NCI-H187 treated with DMSO at 0.1 percent for 48 hours (cell line): ENCODE measurements at places on chromosomes 4 and X.
A peak's percentile ranks its signal among the peaks of the same experiment; 100 is the strongest.

- DNase-seq = no peak
Measured at GRCh38 chr4:47312170-47312569, 151.3 kb downstream of the COMMD8 start.

DNA sequence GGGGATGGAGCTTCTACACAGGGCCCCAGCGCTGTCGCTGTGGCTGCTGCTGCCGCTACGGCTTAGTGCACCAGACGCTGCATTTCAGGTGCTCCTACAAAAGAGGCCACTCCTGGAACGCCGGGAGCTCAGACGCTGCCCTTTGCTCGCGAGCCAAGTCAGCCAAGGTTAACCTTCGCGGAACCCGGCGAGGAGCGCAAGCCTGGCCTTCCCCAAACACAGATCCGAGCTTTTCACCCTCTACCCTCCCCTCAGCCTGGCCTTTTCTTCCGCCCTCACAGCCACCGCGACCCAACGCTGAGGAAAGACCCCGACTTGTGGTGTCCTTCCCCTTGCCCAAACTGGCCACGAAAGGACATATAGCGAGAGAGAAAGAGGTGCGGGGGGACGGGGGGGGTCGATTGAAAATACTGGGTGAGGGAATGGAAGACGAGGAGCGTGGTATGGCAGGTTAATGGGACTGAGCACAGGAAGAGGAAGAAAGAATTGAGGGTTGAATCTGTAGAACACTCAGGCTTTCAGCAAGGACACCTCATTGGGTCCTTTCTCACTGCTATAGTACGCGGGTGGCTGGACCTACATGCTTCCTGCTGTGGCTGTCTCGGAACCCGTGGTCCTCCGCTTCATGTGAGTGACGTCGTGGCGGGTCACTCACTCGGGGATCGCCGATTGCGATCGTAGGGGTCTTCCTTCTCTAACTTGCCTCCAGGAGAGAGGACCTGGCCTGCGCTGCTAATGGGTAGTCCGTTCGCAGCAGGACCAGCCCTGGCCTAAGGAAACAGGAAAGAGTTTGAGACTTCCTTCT lies at the start of the genes AIMP1 and TBCK:
Gene AIMP1, plus strand, starts transcription at position 583 of the 805 bp plus-strand sequence. CDS start 8,460 bp downstream, outside the sequence.
Gene TBCK, minus strand, starts transcription at position 242 of the 805 bp plus-strand sequence. CDS start 7,249 bp downstream, outside the sequence.
- DNase-seq = peak; percentile 37

- no peak for DNase-seq
Measured at GRCh38 chr4:100100985-100101384, 89.3 kb downstream of the DDIT4L start.

DNA sequence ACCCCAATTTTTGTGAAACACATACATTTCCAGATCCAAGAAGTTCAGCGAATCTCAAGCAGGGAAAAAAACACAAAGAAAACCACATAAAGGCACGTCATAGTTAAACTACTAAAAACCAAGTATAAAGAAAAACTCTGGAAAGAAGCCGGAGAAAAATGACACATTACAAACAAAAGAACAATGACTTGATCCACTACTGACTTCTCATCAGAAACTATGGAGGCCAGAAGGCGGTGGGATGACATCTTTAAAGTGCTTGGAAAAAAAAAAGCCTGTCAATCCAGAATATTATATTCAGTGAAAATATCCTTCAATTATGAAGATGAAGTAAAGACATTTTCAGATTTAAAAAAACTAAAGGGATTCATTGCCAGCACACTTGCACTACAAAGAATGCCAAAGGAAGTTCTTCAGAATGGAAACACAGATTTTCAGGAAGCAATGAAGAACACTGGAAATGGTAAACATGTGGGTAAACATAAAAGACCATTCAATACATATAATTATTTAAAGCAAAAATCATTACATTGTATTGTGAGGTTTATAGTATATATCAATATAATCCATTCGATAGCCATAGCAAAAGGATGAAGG lies 32.6 kb upstream of the PPP2R2C start:
- no peak for DNase-seq

DNA sequence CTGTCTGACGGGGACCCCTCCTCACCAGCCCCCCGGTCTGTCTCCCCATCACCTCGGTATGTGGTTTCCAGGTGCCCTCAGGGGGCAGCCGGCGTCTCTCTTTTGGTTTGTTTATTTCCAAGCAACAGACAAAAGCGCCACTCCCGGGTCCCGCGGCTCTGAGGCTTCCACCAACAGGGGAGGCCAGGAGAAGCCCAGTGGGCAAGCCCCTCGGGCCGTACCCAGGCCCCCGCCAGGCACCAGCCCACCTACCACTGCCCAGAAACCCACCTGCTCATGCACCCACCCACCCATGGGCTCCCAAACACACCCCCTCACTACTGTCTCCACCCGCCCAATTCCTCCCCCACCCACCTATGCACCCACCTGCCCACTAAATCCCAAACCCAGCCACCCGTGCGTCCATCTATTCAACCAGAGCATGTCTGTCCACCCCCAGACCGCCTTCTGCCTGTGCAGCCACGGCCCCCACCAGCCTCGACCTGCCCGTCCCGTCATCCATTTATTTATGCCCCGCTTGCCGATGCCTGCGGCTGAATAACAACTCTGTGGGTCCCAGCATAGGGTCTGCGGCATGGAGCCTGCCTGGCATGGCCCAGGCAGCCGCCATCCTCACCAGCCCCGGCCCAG lies 129.8 kb downstream of the FAM53A start:
- DNase-seq = no peak

DNA sequence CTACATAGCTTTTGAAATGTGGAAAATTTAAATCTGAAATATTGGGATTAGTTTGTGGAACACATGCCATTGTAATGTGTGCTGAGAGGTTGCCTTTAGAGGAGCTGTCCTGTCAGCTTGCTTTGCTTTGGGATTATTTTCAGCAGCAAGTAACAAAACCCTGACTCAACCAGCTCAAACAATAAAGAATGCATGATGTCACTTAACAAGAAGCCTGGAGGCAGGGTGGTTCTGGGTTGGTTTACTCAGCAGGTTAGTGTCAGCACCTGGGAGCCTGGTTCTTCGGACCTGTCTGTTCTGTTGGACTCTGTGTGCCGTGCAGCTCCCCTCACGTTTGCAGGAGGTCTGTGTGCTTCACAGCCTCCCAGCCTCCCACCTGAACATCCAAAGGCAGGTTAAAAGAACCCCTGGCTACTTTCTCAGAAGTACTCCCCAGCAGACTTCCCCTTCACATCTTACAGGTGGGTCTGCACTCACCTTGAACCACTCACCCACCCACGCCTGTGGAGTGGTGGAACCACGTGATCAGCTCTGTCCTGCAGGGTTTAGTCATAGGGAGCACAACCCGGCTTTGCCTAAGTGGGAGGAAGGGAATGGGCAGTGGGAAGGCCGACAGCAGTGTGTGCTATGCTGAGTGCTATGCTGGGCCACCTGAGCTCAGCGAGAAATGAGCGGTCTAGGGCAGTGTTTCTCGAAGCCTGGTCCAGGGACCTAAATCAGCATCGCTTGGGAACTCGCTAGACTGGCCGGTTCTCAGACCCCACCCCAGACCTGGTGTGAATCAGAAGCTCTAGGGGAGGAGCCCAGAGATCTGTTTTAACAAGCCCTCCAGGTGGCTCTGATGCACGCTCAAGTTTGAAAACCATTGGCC lies 20.4 kb downstream of the TMEM131L start:
- no peak for DNase-seq

DNA sequence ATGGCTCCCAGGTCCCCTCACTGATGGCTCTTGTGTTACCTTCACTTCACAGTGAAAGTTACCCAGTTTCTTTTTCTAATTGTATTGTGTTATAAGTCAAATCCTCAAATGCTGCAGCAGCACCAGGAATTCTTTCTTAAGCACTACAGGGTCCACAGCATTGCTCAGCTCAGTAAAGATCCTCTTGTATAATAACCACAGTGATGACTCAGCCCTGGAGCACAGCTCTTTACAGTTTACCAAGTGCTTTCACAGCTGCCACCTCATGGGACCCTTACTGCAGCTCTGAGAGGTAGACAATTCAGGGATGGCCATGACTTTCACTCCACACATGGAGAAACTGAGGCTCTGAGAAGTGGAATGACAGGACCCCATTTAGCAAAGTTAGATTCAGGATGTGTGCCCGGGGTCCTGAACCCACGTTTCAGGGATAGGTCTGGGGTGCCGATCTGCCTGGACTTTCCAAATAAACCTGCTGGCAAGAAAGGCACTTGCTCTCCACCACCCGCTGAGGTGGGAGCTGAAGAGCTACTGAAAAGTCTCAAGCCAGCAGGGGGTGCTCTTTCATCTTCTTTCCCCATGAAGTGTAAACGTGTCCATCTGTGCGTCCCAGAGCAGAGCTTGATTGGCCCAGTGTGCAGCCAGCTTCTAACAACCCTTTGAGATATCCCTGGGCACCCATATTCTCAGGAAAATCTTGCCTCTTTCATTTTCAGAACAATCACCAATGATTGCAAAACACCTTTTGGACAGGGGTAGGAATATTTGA lies 35.7 kb upstream of the GABRQ start:
- no peak for DNase-seq

DNA sequence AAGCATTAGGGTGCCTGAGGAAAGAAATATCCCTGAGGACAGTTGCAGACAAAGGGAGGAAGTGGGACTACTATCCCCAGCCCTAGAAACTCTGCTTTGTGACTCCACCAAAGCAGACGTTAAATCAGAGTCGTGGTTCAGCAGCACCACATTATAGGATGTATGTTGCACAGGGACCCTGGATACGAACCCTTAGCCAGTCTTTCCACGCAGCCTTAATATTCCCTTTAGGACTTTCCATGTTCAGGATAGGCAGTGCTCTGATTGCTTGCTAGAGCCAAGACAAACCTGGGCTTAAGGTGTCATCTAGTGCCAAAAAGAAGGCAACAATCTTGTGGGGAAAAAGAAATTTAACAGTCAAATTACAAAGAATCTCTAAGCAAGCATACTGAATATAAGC lies 62.6 kb downstream of the MAD2L1 start:
- DNase-seq = no peak

- no peak for DNase-seq
Measured at GRCh38 chr4:3523628-3524221, 8.5 kb downstream of the LRPAP1 start.

GRCh38 chr4:112119353-112119783 lies 25.9 kb upstream of the FAM241A start:
- no peak for DNase-seq

- peak; percentile 10 for DNase-seq
Measured at GRCh38 chr4:74365761-74366160, 816 bp downstream of the EREG start.

GRCh38 chr4:79827283-79827682 lies 245.7 kb downstream of the ANTXR2 start:
- no peak for DNase-seq

GRCh38 chrX:129678614-129679195 lies 23.9 kb upstream of the APLN start:
- DNase-seq = no peak

- DNase-seq = no peak
Measured at GRCh38 chr4:1241936-1242505, 6.9 kb downstream of the CTBP1 start.

GRCh38 chr4:11106190-11106589 lies 322.5 kb downstream of the HS3ST1 start:
- no peak for DNase-seq

- DNase-seq = no peak
Measured at GRCh38 chrX:40065296-40066046, 32.3 kb downstream of the BCOR start.

DNA sequence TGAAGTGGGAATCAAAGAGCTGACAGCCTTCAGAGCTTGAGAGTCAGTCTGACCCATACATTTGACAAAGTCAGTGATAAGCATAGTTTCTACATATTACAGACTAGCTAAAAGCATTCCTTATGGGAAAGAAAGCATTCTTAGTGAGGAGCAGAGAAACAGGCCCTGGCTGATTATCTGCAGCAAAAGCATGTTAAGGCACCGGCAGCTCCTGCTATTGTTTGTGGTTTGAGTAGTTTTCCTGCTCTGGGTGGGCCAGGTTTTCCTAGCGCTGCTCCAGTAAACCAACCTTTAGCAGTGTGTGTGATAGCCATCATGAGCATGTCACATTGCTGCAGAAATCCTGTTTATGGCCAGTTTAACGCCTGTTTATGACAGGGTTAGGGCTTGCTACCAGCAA lies 51.6 kb upstream of the WDR1 start:
- DNase-seq = no peak

DNA sequence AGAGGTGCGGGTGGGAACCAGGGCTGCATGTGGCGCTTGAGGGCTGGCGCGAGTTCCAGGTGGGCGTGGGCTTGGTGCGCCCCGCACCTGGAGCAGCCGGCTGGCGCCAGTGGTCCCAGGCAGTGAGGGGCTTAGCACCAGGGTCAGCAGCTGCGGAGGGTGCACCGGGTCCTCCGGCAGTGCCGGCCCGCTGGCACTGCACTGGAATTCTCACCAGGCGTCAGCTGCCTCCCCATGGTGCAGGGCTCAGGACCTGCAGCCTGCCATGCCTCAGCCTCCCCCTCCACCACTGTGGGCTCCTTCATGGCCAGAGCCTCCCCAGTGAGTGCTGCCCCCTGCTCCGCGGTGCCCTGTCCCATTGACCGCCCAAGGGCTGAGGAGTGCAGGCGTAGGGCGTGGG lies 174.0 kb downstream of the ADAM29 start:
- DNase-seq = no peak

DNA sequence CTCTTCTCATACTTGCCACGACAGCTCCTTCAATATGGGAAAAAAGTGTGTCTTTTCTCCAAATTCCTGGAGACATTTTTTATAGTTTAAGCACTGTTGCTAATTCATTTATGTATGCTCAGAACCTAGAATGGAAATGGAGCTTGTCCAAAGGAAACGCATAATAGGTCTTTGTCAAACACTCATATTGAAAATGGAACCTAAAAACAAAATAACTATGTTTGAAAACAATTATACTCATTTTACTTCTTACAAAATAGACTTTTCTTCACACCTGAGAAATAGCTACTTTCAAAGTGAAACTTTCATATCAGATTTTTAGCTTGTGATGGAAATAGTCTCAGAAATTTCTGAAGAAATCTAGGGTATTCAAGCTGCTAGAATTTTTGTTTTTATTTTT lies 529.7 kb upstream of the BOD1L1 start:
- no peak for DNase-seq

DNA sequence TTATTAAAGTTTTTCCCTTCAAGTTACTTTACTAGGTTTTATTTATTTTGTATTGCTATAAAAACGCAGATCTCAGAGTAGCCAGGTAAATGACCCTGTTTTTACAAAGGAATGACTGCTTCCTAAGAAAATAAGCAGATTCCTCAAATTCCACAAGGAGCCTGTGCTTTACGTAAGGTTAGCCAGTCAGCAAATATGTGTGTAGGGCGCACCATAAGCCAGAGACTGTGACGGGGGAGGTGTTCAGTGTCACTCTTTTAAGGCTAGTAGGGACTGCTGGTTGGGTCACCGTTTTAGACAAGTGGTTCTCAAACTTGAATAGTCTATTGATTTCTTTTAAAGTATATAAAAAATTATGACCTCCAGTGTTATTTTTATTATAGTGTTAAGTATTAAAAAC lies 119.9 kb downstream of the ANK2 start:
- no peak for DNase-seq

GRCh38 chr4:39621582-39621981 lies 17.1 kb downstream of the SMIM14 start:
- no peak for DNase-seq

DNA sequence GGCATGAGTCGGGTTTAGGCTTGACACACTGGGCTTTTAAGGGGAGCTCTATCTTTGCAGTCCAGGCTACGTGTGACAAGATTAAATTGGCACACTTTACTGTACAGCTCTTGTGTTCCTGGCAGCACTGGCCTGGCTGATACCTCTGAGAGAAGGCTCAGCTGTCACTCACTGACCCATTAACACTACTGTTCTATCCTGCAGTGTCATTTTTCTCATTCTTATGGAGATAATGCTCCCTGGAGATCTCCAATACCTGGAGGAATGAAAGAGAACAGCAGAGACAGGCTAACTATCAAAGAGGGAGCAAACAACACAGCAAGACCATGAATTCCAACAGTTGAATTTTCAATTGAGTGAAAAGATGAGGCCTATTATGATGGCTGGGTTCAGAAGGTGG lies 1.7 kb upstream of the PDHA2 start:
- DNase-seq = no peak

- no peak for DNase-seq
Measured at GRCh38 chrX:50978920-50979682, 68.6 kb downstream of the BMP15 start.
